ENCODE measurements at places on chromosomes 13 and 19.

DNA sequence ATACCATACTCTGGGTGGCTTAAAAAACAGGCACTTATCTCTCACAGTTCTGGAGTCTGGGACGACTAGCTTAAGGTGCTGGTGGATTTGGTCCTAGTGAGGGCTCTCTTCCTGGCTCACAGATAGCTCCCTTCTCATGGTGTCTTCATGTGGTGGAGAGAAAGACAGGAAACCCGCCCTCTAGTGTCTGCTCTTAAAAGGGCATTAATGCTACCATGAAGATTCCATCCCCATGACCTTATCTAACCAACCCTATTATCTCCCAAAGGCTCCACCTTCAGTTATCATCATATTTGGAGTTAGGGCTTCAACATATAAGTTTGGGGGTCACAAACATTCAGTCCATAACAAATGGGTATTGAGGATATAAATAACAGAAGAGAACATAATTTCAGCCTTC lies 139.4 kb downstream of the HS6ST3 start:
- DNase-seq = no peak

- no peak for DNase-seq
Observed at GRCh38 chr13:19362946-19363510, 181.4 kb upstream of the TUBA3C start.

DNA sequence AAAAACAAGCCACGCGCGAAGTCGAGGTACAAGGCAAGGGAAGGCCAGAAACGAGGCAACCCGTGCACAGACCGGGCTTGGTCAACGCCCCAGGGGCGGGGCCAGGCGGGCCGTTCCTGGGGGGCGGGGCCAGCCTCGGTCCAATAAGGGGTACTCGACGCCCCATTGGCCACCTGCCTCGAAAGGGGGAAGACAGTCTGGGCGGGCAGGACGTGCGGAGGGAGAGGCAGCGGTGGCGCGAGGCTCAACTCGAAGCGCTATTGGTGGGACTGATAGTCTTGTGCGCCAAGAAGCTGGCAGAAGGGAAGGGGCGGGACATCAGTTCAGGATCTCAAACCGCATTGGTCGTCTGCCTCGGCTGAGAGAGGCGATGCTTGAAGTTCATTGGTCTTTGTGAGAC lies at the start of gene LYPD4:
Gene LYPD4 (minus strand): TSS at position 83 of the 400 bp plus-strand sequence. CDS start 5,398 bp downstream, outside the sequence.
- no peak for DNase-seq

- DNase-seq = peak; percentile 37
Observed at GRCh38 chr19:55626350-55626749, 2.0 kb upstream of the ZNF784 start.

- DNase-seq = no peak
Observed at GRCh38 chr13:23859904-23860303, 29.3 kb downstream of the MIPEP start.

- no peak for DNase-seq
Observed at GRCh38 chr13:80823472-80823871, 482.5 kb upstream of the SPRY2 start.

DNA sequence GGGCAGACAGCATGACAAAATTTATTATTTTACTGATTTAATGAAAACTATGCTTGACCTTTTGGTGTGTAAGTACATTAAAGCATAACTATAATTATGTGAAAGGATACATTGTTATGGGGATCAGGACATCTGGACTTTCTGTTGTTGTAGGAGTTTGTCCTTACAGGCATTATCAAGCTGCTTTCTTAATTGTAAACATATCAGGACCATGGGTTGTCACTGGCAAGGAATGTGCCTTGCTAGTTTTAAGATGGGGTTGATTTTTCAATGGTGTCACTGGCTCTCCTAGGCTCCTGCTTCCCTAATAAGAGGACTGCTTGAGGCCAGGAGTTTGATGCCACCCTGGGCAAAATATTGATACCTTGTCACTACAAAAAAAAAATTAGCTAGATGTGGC lies 32.6 kb downstream of the KBTBD6 start:
- DNase-seq = no peak

DNA sequence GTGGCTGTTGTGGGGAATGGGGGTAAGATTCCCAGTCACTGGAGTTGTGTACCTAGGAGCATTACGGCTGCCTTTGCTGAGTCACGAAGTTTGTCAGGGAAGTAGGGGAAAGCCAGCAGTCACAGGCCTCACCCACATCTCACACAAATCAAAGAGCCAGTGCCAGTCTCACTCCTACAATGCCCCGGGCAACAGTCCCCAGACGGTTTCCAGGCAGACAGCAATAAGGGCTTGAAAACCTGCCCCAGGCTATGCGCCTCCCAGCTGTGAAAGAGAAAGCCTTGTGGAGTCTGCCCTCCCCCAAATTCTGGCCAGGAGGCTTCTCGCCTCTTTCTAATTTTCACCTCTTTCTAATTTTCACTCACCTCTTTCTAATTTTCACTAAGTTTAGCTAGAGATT lies 142.3 kb upstream of the EDNRB start:
- no peak for DNase-seq

GRCh38 chr13:21055511-21056045 lies 5.8 kb downstream of the LATS2 start:
- DNase-seq = no peak

GRCh38 chr13:19089315-19089714 lies 92.3 kb downstream of the TUBA3C start:
- no peak for DNase-seq

DNA sequence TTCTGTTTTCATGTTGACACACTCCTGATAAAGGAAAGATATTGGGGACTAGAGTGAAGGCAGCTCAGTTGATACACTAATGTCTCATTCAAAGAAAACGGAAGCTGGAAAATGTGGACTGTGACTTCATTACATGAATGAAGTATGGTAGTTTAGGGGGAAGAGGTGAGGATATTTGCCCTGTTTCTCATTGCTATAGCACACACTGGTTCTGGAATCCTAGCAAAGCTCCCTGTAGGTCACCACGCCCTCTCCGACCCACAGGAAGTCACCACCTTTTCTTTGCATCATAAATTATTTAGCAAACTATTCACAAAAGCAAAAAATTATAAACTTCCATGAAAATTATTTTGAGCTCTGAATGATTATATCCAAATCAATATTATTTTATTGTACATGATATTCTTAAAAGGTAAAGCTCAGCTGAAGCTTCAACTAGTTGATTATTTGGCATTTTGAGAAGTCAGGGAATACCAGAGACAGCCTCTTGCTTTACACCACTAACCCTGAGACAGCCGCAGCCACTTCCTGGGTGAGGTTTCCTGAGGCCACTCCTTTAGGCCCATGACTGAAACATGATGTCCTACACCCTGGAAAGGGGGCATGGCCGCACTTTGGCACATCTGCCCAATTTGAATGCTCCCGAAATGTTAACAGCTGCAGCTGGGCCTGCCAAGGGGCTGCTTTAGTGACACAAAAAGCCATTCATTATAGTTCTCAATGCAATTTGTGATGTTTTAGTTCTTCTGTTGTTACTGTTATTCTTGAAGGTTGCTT lies 50.0 kb upstream of the WDFY2 start:
- DNase-seq = peak; percentile 12

DNA sequence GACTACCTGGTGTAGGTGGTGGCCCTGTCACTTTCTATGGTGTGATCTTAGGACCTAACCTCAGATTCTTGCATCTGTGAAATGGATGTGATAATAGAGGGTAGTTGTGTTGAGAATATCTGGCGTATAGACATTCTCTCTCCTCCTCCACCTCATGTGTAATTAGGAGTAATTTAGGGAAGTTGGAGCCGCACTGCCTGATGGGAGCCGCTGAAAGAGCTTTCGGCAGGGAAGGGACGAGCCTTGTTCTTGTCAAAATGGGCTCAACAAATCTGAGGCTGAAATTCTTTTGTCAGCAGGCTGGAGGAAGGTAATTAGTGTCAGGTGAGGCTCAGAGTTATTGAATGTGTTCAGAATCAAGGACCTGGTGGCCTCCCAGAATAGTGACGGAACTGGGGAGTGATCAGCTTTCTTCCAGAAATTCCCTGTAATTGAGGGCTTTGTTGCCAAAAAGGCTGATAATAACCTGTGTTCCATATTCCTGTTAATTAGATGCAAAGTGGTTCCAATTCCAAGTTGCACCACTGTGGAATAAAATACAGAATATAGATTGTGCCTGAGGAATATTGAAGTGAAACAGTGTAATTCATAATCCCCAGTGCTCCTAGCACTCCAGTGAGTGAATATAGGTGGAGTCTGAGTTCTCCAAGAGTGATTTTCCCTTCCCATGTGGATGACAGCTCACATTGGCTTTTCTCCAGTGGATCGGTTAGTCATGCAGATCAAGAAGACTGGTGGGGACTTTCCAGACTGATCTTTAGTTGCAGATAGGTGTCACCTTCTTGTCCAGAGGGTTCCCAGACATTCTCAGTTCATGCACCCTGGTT lies 47.5 kb downstream of the SPATA13 start:
- DNase-seq = no peak

- peak; percentile 69 for DNase-seq
Observed at GRCh38 chr19:6739390-6739882, at the start of gene TRIP10. TRIP10 (plus strand) TSS chr19:6739680; CDS start chr19:6739762, 82 bp downstream.

- DNase-seq = no peak
Observed at GRCh38 chr13:100636441-100636840, 38.2 kb downstream of the TMTC4 start.

- DNase-seq = no peak
Observed at GRCh38 chr13:49084961-49085360, 109.2 kb downstream of the FNDC3A start.

GRCh38 chr13:102863590-102863989 lies 17.8 kb downstream of the ERCC5 start:
- DNase-seq = no peak

DNA sequence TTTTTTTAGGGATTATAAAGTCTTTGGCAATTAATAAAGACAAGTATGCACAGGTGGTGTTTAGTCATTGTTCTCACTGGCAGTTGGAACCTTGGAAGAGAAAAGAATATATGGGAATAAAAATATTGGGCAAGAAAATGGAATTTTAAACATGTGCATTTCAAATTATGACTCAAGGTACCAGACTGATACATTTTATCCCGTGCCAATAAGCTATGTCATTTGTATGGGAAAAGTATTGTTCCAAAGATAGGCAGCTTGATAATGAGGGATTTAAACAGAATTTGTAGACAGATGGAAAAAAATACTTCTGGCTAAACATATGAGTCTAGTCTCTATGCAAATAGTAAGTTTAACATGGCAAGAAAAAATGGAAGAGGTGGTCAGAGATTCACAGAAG lies 169.5 kb upstream of the UFM1 start:
- no peak for DNase-seq

GRCh38 chr19:36915992-36916830 lies at the start of the genes ZNF568 and ZNF829:
ZNF568 (plus strand) TSS chr19:36916332; CDS start chr19:36922771, 6,439 bp downstream.
ZNF829 (minus strand) TSS chr19:36916291; CDS start chr19:36915167, 1,124 bp downstream.
- DNase-seq = peak; percentile 78

- DNase-seq = no peak
Observed at GRCh38 chr13:34070006-34070405, 252.1 kb downstream of the RFC3 start.

- DNase-seq = no peak
Observed at GRCh38 chr13:108444448-108444847, 174.9 kb downstream of the TNFSF13B start.

DNA sequence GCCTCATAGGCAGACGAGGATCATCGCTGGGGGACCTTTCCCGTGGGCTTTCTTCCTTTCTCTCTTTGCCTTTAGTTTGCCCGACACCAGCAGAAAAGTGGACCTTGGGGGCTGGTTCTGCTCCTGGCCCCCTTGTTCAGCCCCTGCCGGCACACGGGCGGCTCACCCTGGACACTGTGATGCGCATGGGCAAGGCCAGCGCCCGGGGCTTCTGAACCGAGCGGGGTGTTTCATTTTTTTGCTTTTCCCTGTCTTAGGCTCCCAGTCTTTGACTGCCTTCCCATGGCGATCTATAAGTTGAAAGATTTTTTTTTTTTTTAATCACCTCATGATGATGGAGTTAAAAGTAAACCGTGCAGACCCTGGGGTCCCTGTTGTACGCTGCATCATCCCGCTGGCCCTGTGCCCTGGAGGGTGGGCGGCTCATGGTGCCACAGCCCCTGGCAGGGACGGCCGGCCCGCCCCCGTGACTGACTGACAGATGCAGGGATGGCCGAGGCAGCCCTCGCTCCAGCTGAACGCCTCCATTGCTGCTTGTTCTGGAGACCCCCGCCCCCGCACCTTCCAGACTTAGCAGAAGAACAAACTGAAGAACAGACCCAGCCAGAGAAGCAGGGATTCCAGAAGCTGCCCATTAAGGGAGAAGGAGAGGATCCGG lies 9.6 kb downstream of the TSSK6 start:
- DNase-seq = no peak

DNA sequence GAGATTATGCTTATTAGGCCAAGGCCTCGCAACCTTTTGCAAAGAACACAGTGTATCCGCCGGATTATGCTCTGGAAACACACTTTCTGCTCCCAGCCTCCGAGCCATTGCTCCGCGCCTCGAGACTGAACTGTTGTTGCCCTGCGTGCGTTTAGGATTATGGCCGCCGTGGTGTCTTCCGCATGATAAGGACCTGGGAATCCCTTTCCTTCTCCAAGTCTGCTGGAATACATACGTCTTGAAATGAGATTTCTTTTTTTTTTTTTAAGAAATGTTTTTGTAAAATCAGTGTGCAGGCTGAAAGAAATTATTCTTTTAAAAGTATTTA lies 89.8 kb upstream of the SOX1 start:
- no peak for DNase-seq

DNA sequence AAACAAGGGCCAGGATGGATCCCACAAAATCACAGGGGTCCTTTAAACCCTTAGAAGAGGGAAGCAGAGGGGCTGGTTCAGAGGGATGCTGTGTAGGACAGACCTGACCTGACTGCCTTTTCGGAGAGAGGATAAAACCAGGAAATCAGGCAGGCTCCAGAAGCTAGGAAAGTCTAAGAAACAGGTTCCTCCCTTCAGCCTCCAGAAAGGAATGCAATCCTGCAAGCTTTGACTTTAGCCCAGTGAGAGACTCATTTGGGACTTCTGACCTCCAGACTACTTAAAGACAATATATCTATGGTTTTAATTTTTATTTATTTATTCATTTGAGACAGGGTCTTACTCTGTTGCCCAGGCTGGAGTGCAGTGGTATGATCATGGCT lies 5.3 kb downstream of the RAB20 start:
- no peak for DNase-seq

DNA sequence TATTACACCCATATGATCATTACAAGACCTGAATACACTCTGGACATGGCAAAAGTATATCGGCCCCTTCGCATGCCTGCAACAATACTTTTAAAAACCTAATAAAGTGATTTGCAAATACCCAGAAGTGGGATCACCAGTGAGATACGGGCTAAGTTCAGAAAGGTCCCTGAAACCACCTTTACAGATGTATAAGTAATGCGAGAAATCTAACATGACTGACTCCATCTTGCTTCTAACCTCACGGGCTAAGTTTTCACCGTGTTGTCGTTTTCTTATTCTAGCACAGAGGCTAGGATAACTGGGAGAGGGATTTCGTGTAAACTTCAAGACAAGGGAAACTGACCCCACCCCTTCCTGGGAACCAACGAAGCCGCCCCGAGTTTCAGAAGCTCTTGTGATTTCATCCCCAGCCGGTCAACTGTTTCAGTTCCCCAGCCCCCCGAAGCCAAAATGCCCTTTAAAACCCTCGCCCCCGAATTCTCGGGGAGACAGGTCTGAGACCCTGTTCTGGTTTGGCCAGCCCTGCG lies 703 bp downstream of the NEK3 start:
- DNase-seq = no peak
